Stimulated activated CD4-positive, alpha-beta T cell treated with anti-CD3 and anti-CD28 coated beads, Interleukin-12 subunit alpha, Interleukin-12 subunit beta, amount 100 ng/mL, for 4 hours (primary cell): ENCODE measurements at places on chromosomes 4 and X.

DNA sequence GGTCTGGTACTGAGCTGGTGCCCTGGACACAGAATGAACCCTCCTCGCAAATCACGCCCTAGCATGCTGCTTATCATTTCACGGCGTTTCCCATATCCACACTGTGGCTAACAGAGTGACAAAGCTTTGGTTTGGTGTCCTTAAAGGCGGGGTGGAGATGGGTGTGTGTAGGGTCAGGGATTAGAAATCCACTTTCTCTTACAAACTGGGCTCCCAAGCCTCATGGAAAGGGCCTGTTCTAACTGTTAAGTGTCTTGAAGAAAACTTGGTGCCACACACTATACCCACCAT, 735 bp upstream of the CHRDL1 start:
- DNase-seq: no peak

DNA sequence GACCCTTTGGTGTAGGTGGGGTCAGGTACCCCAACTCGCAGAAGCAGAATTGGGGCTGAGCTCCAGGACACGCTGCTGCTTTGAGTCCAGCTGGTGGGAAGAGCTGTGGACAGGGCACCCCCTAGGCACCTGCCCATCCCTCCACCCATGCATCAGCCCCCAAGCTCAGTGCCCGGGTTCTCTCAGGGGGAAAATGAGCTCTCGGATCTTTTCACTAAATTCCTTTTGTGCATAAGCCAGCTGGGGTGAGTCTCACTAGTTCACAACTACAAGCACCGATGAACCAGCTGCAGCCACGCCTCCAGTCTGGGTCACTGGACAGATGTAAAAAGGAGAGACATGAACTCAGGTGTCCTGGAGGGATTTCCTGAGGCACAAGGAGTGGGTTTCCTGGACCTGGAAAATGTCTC, 286.8 kb downstream of the CRLF2 start:
- DNase-seq: no peak

GRCh38 chrX:12647230-12647629, 144.0 kb upstream of the PRPS2 start:
- DNase-seq: no peak

DNA sequence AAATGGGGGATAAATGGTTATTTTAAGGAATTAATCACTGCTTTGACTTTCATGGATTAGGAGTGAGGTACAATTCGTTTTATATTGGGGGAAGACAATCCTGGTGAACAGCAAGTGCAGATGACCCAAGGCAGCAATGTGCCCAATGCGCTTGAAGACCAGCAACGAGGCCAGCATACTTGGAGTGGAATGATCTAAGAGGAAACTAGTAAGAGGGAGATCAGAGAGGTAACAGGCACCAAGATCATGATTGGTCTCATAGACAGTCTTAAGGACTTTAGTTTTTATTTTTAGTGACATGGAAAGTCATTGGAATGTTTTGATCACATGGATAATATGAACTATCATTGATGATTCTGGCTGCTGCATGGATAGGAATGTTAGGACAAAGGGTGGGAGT, 90.6 kb downstream of the BMPR1B start:
- DNase-seq: no peak

DNA sequence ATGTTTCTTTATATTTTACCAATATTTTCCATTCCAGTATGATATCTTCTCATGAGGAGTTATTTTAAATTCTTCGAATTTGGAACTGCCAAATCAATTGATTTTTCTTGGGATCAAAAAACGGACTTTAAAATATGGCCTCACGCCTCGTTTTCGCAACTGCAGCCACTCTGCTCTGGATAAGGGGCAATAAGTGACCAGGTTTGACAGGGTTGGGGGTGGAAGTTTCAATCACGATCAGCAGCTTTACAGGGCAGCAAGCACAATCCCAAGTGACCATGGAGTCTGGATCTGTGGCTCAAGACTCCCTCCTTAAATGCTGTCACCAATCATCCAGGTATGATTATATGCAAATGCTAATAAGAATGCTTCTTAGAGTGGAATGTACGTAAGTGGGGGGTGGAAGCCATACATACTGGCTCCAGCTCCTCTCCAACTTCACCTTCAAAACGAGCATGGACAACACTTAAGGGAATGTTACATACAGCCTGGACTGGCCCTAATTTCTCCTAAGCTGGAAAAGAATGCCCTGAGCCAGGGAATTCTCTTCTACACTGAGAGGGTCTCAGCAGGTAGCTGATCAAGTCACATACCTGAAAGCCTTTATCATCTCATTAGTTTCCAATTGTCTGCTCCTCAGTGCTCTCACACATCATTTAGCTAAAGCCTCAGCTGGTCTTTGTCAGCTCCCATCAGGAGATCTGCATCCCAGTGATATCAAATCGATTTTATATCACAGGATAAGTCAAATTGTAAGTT, 176.9 kb upstream of the DCAF8L1 start:
- no peak for DNase-seq

DNA sequence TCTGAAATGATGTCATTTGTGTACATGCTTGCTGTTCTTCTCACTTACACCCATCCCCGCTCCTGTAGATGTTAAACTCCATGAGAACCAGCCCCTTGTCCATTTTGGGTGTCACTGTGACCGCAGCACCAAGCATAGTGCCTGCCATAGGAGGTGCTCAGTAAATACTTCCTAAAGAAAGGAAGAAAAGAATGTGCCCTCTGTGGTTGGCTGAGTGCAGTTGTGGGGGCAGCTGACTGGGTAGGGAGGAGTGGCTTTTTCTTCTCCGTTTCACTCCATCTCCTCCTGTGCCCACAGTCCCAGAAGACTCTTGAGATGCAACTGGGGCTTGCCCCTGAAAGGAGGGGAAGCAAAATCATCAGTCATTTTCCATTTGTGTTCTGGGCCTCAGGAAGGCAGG, 25.5 kb downstream of the PHEX start:
- no peak for DNase-seq
